ENCODE measurements at places on chromosomes 12 and 14.

DNA sequence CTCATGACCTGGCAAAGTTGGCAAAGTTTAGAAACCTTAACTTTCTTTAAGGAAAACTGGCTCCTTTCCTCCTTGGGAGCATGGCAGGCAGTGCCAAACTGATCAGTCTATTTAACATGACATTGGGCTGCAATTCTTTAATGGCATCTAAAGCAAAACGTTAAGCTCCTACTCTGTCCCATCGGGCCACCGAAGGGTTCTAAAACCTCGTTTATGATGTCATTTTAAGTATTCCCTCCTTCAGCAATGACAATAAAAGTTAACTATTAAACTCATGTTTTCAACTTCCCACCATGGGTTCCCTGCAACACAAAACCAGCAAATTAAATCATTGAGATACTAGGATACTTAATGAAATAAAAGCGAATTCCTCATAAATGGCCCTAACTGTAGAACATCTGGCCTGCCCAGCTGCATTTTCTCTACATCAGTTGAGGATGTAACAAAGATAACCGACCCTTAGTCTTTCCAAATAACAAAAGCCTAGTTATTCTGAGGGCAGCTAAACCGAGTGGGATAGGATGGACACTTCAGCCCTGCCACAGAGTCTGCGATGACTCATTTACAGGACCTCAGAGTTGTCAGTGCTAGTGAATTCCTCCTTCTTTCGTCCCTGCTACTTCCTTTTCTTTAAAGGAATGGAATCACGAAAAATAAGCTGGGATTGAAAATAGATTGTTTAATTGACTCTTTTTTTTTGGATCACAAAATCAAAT lies 34.5 kb upstream of the RIC8B start:
- no peak for DNase-seq

DNA sequence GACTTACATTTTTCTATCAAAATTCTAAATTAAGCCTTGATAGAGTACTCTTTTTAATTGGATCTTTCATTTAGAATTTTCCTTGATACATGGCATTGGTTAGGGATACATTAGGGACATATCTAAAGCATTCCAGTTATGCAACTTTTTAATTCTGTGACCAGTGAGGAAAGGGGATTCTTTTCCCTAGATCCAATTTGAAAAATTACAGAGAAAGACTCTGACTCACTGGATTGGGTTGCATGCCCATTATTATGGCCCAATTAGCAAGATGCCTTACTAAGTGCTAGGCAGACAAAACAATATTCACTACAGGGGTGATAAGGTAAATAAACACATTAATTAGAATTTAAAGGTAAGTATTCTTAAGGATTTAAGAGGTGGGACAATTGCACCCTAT lies 5.2 kb upstream of the RAD52 start:
- DNase-seq, result no peak

- no peak for DNase-seq
Observed at GRCh38 chr14:101563654-101564443, 2.6 kb downstream of the DIO3 start.

- DNase-seq, result no peak
Observed at GRCh38 chr12:76519538-76519937, 40.0 kb downstream of the OSBPL8 start.

DNA sequence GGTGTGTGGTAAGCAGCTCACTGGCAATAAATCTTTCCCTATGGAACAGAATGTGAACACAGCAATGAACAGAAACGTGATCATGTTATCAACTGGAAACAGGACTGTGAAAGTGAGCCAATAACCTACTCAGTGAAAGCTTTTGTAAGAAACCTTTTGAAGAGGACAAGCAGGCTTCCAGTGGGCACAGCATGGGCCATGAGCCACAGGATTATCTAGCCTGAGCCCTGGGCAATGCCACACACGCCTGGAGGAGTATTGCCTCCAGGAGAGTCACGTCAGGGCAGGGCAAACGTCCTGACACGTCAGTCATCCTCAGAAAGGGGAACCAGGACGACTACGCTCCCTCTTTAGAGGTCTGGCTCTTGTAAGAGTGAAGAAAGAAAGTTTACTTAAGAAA lies 32.3 kb downstream of the NRDE2 start:
- DNase-seq, result no peak

- no peak for DNase-seq
Observed at GRCh38 chr12:46219132-46219876, 49.5 kb downstream of the SLC38A1 start.

GRCh38 chr14:28766469-28766955 lies at the start of gene FOXG1:
Gene FOXG1, plus strand, starts transcription at chr14:28766787. Its CDS starts 493 bp downstream, at chr14:28767280.
- DNase-seq, result no peak

DNA sequence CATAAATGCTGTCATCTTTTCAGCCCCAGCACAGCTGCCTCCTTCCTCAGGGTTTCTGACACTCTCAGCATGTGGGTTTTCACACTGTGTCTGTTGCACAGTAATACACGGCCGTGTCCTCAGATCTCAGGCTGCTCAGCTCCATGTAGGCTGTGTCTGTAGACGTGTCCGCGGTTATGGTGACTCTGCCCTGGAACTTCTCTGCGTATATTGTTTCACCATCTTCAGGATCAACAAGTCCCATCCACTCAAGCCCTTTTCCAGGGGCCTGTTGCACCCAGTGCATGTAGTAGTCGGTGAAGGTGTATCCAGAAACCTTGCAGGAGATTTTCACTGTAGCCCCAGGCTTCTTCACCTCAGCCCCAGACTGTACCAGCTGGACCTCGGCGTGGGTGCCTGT lies 1210.6 kb downstream of the TMEM121 start:
- DNase-seq, result no peak

- no peak for DNase-seq
Observed at GRCh38 chr12:2049604-2050540, 2.9 kb upstream of the CACNA1C start.

DNA sequence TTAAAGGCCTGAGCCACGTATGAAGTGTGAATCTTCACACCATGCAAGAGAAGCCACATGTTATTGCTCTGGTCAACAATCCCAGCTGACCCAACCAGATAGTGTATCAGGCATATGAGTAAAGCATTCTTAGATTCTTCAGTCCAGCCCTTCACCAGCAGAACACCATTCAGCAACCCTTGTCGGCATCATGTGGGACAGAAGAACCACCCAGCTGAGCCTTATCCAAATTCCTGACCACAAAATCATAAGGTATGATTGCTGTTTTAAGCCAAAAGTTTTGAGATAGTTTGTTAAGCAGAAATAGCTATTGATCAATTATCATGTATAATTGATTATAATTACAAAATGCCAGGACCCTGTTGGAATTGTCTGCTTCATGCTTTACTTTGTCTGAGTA lies 664.9 kb downstream of the VRK1 start:
- no peak for DNase-seq

DNA sequence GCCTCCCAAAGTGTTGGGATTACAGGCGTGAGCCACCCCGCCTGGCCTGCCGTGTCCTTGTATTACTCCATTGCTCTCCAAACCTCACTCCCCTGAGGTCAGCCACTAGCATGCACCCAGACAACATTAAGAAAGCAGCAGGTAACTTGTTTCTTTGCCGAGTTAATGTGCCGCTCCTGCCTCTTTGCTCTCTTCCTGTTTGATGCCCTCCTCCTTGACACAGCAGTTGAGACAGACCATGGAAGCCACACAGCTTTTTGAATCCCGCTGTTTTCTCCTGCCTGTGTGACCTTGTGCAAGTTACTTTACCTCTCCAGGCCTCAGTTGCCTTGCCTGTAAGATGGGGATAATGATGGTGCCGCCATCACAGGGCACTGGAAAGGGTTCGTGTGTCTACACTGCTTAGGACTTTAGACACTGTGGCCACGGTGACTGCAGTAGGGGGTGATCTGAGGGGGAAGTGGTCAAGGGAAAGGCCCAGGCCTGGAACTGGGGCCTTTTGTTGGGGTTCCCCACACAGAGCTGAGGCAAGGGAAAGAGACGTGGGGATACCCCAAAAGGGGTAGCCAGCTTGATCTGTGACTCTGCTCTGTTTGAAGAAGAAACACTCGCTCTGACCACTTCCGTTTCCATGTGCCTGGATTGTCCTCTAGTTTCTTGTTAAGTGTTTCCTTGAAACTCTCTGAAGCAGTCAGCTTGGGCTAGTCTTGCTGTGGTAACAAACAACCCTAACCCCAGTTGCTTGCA lies 69.3 kb downstream of the RIN3 start:
- DNase-seq, result no peak

DNA sequence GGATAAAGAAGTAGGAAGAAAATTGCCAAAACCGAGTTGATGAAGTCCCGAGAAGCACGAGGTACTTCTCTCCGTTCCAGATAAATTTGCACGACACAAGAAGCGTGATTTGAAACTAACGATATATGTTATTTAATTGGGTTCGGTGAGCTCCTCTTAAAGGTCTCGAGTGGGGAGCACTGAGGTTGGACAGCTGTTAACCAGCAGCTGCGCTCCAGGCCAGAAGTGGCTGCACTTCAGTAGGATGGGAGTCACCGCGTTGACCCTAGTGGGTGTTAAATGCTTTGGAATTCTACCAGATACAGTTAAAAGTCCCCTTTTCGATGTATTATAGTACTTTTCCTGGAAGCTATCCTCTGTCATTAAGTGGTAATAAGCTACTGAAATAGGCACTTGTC lies 953 bp upstream of the DCAF5 start:
- peak; percentile 38 for DNase-seq

DNA sequence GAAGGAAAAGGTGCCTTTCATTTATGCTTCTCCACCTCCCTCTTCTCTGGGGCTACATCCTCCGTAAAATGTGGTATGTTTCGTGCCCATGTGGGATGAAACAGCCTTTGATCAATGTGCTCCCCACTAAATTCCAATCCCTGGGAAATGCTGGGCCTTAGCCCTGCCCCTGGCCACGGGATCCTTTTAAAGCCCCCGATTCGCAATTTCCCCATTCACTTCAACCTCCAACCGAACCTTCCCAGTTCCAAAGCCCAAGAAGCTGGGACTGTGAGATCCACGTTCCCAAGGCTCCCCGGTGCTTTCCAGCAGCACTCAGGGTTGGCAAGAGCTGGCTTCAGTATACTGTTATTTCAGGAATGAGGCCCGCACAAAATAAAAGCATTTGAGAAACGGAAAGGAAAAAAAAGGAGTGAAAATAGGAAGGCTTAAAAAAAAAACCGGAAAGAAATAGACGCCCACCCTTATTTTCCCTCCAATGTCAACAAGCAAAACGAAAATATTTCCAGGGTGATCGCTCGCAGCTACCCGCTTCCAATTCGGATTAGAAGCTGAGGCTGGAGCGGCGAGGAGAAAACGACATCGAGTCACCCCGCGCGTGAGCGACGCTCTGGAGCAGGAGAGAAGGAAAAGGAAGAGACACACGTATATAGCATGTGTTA lies 1.3 kb upstream of the FOXG1 start:
- no peak for DNase-seq

DNA sequence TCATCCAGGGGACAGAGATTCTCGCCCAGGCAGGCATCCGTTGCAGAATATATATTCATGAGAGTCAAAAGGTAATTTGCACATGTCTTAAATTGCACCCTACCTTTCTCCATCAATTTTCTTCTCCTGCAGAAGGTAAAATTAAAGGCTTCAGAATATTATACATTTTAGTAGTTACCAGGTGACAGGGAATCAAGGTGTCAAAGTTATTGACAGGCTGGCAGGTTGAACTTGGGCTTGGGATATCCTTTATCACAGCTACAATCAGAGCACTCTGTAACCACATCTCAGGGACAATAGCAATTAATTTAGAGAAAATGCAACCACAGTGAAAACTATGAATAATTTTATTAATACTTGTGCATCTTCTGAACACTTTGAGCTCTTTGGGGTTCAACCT lies 66.9 kb upstream of the GSC start:
- DNase-seq, result no peak

- no peak for DNase-seq
Observed at GRCh38 chr12:117047810-117048584, 51.2 kb downstream of the TESC start.

DNA sequence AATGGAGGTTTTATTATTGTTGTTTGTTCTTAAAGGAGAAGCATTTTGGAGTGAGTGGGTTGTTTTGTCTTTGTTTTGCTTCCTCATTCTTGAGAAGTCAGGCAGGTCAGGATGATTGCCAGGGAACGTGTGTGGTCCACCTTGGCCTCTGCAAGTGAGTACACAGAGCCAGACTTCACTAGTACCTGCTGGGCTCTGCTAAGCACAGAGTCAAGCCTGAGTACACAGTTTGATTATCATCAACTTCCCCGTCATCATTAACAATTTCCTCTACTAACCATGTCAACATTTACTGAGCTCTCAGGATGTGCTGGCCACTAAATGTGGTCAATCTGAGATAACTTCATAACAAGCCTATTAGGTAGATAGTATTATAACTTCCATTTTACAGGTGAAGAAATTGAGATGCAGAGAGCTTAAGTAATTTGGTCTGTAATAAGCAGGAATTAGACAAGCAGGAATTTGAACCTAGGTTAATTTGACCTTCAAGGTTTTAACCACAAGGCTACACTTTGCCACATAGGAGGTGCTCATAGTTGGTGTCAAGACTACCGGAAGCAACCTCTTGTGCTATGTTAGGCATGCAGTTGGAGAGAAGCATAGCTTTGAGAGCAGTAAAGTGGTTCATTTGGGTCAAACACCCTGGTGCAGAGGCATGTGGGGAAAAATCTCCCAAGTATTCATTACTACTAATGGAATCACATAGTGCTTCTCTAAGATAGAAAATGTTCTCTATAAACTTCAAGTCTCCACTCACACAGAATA lies 178.3 kb downstream of the NUAK1 start:
- DNase-seq, result no peak

- no peak for DNase-seq
Observed at GRCh38 chr14:79661752-79662151, 549.6 kb downstream of the DIO2 start.

DNA sequence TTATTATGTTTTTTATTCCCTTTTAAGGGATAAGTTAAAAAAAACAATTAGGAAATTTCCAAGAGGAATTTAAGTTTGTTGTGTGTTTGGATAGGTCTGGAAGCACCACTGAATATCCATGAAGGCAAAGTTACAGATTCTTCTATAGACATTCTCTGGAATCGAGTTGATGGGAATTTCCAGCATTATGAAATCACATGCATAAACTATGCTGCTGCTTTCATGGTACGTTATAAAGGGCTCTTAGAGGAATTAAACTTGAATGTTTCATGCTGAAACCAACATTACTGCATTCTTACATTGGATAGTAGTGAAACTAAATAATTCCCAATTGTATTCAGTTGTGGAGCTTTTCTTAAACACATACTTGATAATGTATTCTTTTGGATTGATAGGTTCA lies 21.5 kb upstream of the PTPRQ start:
- DNase-seq, result no peak

GRCh38 chr12:4308334-4308950 lies 12.6 kb upstream of the TIGAR start:
- no peak for DNase-seq

GRCh38 chr14:70934084-70934483 lies 26.8 kb downstream of the PCNX1 start:
- no peak for DNase-seq

GRCh38 chr12:25236190-25236589 lies 14.5 kb downstream of the KRAS start:
- no peak for DNase-seq

DNA sequence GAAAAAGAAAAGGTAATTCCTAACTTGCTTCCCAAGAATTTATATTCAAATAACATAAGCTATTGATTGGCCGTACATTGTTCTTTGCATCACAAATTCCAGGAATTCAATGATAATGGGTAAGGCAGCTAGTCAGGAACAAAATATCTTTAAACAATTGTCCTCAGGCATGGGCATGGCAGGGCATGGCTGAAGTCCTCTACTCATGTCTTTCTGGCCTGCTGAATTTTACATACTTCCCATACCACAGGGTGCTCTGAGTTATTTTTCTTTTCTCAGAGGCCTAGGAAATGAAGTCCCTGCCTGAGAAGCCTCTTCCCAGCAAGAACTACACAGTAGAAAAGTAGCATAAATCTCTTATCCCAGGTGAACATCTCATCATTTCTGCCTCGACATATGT lies 15.1 kb upstream of the DRAM1 start:
- no peak for DNase-seq

Measured in right renal cortex interstitium (tissue), 3 donors.